ENCODE measurements at places on chromosomes 3 and 15. TPM values are rescaled to one million over a fixed set of nuclear protein-coding genes. Genes with fewer than 3 reads are reported as not detected.

- DNase-seq: no peak
Measured at GRCh38 chr3:71641674-71642073, 58.1 kb upstream of the FOXP1 start.

The LIPC gene
- not detected for total RNA-seq

DNA sequence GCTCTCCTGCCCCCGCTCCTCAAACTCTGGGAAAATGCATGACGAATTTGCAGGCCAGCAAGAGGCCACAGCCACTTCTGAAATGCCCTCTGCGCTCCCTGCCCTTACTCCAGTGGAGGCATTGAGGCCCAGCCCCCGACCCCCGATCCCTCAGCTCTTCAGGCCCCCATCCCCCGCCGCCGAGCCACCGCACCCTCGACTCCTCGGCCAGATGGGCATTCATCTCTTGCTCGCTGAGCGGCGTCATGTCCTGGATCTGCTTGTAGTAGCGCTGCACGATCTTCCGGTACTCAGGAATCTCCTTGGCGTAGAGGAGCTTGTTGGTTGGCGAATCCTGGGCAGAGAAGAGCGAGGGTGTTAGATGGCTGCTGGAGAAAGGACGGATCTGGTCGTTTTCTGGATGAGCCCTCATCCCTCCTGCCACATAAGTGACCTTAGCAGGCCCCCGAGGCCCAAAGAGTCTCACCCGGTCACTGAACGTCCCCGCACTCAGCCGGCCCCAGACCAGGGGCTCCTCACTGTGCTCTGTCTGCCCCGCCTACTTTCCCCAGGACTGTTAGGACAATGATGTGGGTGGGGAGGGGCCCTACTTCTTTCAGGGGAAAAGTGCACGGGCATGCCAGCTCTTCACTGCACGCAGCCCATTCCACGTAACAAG, 14.0 kb downstream of the H1-8 start:
- DNase-seq: no peak

DNA sequence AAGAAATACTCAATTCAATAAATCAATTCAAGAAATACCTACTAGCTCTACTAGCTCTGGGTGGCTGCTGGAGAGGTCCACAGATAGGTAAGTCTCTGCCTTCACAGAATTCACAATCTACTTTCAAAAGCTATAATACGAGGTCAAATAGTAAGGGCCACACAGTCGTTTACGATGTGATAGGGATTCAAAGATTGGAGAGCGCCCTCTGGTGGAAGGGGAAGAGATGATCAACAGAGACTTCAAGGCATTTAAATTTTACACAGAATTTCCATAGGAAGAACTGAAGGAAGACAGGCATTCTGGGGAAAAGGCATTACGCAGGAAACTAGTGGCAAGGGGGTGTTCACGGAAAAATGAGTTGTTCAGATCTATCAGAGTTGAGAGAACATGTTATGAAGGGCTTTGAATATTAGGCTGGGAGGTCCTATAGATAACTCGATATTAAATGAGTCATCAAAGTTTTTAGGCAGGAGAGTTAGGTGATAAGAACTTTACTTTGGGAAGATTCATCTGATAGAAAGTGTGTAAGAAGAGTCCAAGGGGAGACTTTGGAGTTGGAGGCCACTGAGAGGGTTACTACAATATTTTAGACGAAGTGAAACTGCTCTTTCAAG, 128.8 kb downstream of the FRMD5 start:
- peak; percentile 20 for DNase-seq

DNA sequence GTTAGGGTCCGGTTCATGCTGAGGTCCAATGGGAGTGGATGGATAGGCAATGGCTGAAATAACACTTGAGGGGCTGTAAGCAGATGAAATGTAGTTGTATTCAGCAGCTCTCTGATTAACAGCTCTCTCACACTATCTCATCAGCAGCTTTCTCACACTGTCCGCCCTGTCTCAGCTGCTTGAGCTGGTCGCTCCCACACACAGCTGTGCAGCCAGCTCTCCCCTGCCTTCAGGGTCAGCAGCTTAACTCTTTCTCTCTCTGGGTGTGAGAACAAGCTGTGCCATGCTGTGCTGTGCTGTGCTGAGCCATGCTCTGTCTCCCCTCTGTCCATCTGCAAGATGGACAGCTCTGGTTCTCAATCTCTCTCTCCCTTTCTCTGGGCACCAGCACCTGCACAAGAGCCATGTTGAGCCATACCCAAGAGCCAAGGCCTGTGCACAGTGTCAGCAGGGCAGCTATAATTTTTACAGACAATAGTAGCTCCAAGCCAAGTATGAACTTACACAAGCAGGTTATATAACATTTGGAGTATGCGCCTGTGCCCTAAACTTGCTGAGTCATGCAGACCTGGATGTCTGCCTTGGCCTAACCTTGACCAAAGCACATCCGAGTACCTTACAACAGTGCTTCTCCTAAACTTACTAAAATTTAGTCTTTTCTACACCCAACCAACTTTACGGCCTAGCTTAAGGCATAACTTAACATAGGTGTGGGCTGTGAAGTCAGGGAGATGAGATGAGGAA, 291.3 kb upstream of the TRIM42 start:
- no peak for DNase-seq
